Activated T-helper 2 cell treated with anti-CD3 and anti-CD28 coated beads, Interferon-gamma antibody, Interleukin-2, Interleukin-4, amounts not matched to agents 10 μg/mL and 5 μg/mL and 100 μg/mL, durations not matched to agents 14 hours and 24 hours and 36 hours (primary cell): ENCODE measurements at places on chromosomes 1 and 21.
A peak's percentile ranks its signal among the peaks of the same experiment; 100 is the strongest.

GRCh38 chr1:246153796-246154212 lies 353.3 kb downstream of the SMYD3 start:
- DNase-seq = no peak

- no peak for DNase-seq
These were observed 1.7 kb downstream of the IL6R start for GRCh38 chr1:154406886-154407197.

DNA sequence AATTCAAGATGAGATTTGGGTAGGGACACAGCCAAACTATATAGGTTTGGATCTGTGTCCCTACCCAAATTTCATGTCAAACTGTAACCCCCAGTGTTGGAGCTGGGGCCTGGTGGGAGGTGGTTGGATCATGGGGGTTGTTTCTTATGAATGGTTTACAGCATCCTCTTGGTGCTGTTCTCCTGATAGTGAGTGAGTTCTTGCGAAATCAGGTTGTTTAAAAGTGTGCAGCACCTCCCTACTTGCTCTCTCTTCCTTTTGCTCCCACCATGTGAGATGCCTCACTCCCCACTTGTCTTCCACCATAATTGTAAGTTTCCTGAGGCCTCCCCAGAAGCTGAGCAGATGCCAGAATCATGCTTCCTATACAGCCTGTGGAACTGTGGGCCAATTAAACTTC lies 17.3 kb downstream of the ODF2L start:
- DNase-seq = no peak

DNA sequence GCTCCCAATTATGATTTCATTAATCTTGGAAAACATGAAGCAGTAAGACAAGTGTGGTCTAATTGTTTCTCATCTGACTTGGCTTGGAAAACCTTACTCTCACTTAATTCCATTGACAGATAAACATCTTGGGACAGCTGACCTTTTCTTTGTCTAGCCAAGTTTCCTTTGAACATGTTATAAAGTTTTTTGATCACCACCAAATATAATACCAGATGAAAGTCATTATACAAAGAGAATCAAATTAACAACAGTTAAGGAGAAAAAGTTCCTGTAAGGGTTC lies 50.2 kb downstream of the ALG14 start:
- DNase-seq = no peak

GRCh38 chr1:64572222-64572900 lies 102.4 kb downstream of the CACHD1 start:
- no peak for DNase-seq

DNA sequence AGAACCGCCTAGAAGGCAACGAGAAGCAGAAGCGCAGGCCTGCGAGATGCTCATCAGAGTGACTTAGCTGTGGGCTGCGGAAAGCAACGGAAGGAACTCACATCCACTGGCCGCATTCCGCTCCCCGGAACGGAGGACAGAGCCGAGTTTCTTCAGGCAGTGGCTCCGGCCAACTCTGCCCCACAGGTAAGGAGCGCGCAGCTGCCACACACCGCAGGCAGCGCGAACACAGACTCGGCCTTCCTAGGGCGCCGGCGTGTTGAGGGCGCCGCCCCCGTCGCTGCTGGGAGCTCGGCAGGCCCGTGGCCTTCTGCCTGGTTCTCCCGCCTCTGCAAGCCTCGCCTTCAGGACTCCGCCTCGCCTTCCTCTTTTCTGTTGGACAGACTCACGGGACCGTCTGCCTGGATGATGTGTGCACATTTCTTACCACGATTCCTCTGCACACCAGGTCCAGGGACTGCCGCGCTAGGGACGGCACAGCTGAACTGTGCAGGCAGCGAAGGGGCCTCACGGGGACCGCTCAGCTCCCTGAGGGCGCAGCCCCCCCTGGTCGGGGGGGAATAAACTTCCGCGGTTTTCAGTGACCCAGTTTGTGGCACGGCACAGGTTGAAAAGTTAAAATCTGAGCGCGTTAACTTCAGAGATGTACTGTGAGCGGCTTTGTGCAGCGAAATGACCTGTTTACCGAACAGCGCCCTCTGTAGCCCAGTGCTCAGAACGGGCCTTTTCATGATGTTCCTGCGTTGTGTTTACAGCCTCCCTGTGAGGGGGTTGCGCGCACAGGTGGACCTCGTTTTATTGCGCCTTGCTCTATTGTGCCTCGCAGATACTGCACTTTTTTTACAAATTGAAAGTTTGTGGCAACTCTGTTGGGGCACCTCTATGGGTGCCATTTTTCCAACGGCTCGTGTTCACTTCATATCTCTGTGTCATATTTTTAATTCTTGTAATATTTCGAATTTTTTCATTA lies 15.8 kb downstream of the TCP10L start:
- peak; percentile 70 for DNase-seq

DNA sequence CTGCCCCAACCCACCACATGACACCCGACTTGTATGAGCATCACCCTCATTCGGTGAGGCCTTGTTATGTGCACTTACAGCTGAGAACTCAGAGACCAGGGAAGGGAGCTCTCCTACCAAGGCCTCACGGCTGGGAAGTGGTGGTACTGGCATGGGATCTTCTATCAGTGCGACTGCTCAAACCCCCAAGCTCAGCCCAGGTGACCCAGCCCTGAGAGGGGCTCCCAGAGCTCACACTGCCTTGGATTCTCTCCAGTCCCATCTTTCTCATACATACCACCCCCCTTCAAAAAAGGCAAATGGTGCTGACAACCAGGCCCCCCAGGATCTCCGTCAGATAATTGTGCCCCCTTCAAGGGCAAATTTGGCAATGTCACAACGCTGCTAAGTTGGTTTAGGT lies 777 bp upstream of the PLA2G2F start:
- DNase-seq = no peak

- DNase-seq = no peak
These were observed 17.6 kb downstream of the GALNT2 start for GRCh38 chr1:230084408-230085177.

GRCh38 chr1:62295921-62296491 lies 23.2 kb downstream of the KANK4 start:
- DNase-seq = no peak

- no peak for DNase-seq
These were observed 77.0 kb upstream of the POU3F1 start for GRCh38 chr1:38123356-38124135.
